ENCODE measurements at places on chromosomes 1 and 21. TPM values are rescaled to one million over a fixed set of nuclear protein-coding genes. Genes with fewer than 3 reads are reported as not detected.

PEAR1 gene
- 17.7 TPM for polyA plus RNA-seq

OR6K3 gene
- not detected for polyA plus RNA-seq

GRCh38 chr1:168343566-168343965 lies 62.9 kb downstream of the TBX19 start:
- DNase-seq, result no peak

DNA sequence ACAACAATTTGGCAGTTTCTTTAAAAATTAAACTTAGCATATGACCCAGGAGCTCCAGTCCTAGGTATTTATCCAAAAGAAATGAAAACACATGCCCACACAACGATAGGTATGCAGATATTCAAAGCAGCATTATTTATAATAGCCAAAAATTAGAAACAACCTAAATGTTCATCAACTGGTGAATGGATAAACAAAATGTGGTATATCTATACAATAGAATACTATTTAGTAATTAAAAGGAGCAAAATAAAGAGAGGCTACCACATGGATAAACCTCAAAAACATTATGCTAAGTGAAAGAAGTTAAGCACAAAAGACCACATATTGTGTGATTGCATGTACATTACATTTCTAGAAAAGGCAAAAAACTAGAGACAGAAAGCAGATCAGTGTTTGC lies 51.3 kb downstream of the ROR1 start:
- DNase-seq, result no peak

DNA sequence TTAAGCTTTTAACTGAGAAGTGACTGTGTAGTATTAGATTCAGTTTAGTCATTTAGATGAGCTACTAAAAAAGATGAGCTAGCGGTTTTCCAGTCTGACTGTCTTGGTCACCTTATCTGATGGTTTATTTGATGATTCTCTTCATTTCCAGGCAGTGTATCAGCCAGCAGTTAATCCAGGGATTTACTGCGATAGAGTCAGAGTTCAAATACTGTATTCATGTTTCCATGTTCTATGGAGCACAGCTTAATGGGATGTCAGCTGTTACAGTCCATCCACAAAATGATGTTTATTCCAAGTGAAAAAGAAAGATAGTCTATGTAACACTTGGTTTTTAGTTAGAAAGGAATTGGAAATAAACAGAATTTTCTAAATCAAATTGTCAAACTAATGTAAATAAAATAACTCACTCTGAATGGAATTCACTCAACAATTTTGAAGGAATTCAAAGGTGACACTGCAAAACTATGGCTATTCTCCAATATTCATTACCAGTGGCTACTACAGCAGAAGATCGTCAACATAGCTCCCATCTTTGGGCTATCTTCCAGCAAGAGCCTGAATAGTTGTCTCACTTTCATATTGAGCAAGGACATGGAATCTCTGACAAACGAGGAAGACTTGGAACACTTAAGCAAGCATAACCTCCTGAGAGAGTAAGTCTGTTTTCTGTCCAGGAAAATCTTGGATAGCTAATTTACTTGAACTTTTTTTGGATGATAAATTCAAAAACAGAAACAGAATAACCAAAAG lies 54.6 kb upstream of the DPT start:
- no peak for DNase-seq

DNA sequence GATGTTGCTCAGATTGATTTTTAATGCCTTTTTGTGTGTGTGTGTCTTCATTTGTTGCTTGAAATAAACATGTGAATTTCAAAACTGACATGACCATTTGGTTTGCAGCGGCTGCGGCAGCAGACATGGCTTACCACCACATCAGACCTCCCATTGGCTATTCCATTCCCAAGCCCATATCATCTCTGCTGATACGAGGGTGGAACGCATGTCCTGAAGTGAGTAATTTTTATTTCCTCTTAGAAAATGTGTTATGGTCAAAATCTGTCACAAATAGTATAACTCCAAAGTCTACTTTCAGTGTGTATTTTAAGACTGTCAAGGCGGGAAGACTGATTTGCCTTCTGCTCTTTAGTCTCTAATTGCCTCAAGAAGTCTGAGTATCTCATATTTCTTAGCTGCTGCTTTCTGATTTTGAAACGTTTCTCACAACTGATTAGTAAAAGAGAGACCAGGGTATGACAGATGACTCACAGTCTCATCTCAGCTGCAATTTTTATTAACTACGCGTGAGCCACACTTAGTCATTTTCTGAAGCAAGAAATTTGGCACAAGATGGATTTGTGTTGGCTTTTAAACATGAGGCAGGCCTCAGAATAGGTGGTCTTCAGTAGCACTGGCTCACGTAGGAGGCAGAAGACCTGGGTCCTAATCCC lies 49.0 kb downstream of the LRRC53 start:
- DNase-seq, result no peak

DNA sequence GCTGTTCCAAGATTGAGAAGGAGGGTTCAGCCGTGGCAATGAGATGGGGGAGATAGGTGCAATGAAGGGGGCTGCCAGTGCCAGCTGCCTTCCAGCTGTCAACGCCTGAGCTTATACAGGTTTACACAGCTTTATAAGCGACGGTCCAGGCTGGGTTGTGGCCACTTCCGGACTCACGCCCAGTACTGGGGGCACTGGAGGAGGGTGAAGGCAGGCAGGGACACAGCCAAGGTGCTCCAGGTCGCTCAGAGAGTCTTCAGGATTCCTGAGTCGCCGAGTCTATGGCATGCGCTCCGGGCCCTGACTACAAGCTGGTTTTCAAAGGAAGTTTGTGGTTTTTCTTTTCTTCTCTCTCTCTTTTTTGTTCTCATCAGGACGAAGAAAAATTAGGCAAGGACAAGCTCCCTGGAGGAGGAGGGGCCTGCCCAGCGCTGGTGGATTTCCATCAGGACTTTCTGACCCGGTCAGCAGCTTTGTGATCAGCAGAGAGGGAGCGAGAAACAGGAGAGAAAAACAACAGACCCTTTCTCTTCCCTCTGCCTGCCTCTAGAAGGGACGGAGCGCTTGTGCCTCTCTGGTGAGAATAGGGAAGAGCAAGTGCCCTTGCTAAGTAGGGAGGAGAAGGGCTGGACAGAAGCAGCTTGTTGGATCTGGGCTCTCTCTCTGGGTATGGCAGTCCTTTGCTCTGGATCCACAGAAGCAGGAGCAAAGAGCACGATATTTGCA lies at the start of gene MINDY1:
Gene MINDY1 (minus strand): TSS at position 576 of the 726 bp plus-strand sequence. CDS start 4,285 bp downstream, outside the sequence.
- DNase-seq, result no peak

All from right renal cortex interstitium (tissue), 3 donors.